HCT116 (cell line): ENCODE measurements at places on chromosomes 4 and X. TPM values are rescaled to one million over a fixed set of nuclear protein-coding genes. Genes with fewer than 3 reads are reported as not detected.

The CSAG1 gene
- 1.2 TPM for total RNA-seq

- peak; percentile 45 for DNase-seq
These were observed 23.7 kb upstream of the LRAT start for GRCh38 chr4:154720123-154720522.

DNA sequence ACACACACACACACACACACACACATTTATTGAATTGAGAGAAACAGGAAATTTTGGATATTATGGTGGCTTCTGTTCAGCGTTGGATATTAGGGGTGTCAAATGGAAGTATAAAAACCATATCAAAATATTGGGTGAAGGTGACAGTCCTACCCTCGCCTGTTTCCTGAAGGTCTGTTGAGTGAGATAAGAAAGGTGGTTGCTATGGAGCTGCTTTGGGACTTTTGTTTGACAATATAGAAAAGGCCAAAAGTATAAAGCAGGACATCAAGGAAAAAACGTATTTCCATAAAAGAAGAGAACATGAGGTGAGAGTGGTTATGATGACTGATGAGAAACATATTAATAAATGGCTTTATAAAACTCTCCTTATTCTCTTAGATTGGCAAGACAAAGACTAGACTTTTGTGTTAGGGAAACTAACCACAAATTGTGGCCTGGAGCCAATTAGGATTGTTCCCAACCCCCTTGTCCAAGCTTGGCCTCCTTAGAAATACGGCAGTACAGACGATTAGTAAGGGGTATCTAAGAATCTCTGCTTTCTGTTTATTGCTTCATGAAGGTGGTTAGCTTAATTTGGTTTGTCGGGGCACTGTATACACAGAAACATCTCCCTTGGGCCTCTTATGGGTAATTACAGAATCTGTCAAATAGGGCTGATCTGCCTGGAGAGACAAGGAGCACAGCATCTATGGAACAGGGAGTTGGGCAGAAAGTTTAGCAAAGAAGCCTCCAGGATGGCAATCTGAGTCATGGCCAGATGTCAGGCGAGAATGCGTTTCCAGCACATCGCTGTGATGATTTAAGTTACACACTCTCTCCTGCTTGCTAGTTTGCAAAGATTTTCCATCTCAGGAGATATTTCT lies 198.0 kb downstream of the CBR4 start:
- no peak for DNase-seq

DNA sequence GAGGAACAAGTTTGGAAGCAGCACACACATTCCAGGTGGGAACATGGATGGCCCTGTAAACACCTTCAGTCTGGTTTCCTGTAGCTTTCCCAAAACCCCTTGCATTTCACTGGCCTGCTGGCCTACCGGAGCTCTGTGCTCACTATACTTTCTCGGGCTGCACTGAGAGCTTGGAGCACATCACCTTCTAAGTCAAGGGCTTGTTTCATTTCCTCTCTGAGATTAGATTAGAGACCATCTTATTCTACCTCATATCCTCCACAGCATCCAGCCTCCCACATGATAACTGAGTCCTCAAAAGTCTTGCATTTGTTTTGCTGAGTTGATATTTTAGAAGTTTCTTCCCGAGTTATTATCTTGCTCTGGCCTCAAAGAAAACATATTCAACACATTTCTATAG lies 147.7 kb downstream of the RASL11B start:
- no peak for DNase-seq

GRCh38 chr4:73544620-73545019 lies 63.1 kb downstream of the AFM start:
- DNase-seq = no peak
